ENCODE measurements at places on chromosomes 16 and 17.

GRCh38 chr17:83155128-83156121, 76.0 kb downstream of the METRNL start:
- peak; percentile 99 for DNase-seq

DNA sequence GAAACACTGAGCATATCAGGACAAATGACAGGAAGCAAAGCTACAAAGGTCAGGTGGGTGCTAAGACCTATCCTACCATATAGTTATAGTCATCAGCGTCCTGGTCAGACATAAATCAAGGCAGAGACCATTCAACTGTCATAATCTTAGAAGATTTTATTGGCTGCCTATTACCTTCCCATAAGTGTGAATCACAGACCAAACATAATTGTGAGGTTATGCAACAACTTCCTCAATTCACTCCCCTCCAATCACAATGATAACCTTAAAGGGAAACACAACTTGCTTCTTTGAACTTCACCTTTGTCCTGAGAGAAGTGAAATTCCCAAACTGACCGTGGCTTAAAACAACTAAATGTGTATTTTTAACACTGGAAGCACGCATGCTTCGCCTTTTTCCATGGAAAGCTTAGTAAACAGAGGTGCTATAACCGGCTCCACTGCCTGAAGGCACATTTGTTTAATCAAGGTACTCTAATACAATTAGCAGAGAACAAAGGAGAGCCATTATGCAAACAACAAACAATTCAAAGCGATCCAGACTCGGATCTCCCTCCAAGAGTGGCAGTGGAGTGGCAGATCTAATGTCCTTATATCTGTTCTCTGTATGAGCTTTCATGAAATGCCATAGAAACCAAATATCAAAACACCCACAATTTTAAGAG, 84.9 kb downstream of the TMEM114 start:
- DNase-seq = no peak

DNA sequence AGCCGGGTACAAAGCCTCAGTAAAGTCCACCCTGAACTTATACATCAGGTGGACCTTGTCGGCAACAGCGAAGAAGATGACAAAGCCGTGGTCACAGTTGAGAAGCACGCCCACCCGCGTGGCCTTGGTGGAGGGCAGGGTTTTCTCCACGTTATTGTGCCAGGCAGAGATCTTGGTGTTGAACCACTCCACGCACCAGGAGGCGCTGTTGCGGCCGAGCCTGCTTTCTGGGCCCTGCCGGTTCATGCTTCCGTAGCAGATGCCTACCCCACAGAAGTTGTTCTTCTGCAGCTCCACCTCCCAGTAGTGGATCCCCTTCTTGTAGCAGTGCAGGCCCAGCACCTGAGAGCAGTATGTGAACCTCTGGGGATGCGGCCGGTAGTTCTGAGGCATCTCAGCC, 22.1 kb downstream of the TRIM25 start:
- no peak for DNase-seq

GRCh38 chr16:1119129-1119528, 23.1 kb upstream of the C1QTNF8 start:
- DNase-seq = no peak

DNA sequence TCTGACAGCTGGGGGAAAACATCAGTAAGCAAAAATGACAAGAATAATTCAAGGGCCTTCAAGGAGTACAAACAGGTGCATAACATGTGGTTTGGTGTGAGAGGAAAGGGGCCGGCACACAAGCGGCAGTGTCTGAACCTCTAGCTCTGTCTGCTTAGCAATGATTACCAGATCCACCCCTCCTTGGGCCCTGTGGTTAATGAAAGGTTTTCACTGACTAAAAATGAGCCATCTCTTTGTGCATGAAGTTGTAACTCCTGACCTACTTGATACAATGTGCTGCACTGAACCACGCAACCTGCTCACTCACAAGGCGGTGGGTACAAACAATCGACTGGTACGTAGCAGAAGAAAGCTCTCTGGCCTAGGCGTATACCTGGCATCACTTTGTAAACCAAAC, 15.1 kb downstream of the FAM117A start:
- no peak for DNase-seq

DNA sequence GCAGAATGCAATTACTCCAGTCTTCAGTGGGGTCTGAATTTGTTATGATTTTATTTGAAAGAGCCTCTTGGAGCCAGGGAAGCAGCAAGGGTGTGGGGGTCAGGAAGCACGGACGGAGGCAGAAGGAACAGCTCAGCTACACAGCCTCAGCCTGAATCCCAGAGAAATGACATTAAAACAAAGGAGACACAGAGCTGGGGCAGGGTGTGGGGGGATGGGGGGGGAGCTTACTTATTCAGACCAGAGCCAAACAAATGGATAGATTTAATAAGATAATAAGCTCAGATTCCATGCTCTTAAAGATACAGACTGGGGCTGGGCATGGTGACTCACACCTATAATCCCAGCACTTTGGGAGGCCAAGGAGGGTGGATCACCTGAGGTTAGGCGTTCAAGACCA, 195.3 kb downstream of the ZNF423 start:
- DNase-seq = no peak

DNA sequence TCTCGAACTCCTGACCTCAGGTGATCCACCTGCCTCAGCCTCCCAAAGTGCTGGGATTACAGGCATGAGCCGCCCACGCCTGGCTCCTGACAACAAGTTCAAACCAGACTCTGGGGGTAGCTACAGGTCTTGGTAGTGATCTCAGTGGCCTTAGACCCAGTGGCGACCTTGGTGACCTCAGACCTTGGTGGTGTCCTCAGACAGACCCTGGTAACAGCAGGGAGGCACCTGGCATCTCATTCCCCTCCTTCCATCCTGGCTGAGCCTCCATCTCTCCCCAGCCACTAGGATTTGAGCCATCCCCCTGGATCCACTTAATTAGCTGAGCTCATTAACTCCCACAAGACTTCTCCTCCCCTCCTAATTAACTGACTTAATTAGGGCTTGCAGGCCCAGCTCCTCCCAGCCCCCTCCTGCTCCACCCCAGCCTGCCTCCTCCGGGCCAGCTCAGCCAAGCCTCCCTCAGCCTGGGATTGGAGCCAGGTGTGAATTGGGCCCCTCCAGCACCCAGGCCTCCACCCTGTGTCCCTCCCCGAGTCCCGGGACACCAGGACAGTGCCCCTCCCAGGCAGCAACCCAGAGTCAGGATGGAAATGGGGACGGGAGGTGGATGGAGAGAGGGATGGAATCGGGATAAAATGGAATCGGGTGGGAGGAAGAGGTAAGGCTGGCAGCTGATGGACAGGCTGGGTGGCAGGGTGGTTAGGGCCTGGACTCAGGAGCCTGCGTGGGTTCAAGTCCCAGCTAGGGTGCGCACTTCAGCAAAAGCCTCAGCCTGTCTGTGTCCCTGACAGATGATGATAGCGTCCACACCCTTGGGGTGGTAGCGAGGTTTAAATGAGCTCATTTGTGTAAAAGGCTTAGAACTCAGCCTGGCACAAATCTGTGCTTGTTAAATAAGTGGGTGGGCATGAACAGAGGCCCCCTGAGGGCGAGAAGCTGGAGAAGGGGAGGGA, 11.2 kb upstream of the SBK1 start:
- no peak for DNase-seq

GRCh38 chr16:29738514-29738913, 7.3 kb downstream of the C16orf54 start:
- DNase-seq = no peak

GRCh38 chr17:2414446-2415064, 13.7 kb upstream of the MNT start:
- DNase-seq = no peak

DNA sequence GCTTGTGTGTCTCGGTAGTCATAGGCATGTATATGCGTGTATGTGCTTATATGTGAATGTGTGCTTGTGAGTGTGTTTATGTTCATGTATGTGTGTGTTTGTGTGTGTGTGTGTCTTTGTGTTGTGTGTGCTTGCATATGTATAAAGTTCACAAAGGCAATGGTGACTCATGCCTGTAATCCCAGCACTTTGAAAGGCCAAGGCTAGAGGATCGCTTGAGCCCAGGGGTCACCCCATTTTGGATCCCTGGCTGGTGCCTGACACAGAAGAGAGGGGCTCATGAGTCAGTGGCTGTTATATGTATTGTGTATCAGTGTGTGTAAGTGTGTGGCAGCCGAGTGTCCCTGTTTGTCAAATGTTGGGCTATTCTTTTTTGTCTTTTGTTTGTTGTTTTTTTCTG, 69.3 kb downstream of the ABCC1 start:
- no peak for DNase-seq

DNA sequence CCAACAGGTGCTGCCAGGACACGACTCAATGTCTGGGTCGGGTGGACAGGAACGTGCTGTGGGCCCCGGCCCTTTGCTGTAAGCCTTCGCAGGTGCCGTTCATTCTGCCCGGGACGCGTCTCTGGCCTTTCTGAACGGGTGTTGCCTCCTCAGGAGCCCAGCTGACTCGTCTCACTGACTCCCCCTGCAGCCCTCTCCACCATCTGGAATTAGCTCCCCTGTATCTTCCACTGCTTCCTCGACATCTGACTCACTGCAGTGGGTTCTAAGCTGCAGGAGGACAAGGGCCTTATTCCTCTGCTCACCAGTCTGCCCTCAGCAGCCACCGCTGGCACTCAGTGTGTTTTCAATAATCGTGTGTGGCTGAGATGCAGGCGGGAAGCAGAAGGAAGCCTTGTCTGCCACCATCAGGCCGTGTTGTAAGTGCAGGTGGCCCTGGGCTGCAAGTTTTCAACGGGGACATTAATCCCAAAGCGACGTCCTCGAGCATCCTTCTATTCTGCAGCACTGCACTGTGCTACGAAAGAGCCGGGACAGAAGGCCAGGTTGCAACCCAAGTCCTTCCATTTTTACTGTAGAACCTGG, 256.2 kb downstream of the FOXL1 start:
- DNase-seq = peak; percentile 35

GRCh38 chr16:57372372-57373116, at the start of gene CX3CL1:
TSS of gene CX3CL1 (plus strand) at chr16:57372490. CDS start at chr16:57372569, 79 bp downstream.
- DNase-seq = peak; percentile 25

DNA sequence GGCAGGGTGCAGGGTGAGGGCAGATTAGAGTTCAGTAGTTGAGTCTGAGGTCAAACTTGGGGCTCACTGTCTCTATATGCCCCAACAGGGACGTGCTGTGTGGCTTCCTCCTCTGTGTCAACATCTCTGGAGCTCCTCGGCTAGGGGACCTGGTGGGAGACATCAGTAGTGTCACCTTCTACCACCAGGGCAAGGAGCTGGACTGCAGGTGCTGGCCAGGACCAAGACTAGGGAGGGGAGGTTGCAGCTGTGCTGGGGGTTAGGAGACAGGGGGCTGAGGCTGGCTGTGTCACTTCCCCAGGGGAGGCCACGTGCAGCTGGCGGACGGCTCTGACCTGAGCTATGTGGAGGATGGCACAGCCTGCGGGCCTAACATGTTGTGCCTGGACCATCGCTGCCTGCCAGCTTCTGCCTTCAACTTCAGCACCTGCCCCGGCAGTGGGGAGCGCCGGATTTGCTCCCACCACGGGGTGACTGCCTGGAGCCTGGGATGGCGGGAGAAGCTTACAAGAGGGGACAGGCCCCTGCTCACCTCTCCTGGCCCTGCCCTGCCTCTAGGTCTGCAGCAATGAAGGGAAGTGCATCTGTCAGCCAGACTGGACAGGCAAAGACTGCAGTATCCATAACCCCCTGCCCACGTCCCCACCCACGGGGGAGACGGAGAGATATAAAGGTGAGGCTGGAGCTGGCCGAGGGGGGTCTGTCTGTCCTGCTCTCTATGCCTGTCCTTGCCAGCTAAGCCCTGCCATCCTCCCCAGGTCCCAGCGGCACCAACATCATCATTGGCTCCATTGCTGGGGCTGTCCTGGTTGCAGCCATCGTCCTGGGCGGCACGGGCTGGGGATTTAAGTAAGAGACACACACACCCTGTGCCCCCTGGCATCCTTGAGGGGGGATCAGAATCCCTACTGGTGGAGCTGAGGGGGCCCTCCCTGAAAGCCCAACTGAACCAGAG, 18.9 kb downstream of the ADAM11 start:
- no peak for DNase-seq

GRCh38 chr17:43479948-43480347, 3.8 kb upstream of the DHX8 start:
- DNase-seq = no peak

DNA sequence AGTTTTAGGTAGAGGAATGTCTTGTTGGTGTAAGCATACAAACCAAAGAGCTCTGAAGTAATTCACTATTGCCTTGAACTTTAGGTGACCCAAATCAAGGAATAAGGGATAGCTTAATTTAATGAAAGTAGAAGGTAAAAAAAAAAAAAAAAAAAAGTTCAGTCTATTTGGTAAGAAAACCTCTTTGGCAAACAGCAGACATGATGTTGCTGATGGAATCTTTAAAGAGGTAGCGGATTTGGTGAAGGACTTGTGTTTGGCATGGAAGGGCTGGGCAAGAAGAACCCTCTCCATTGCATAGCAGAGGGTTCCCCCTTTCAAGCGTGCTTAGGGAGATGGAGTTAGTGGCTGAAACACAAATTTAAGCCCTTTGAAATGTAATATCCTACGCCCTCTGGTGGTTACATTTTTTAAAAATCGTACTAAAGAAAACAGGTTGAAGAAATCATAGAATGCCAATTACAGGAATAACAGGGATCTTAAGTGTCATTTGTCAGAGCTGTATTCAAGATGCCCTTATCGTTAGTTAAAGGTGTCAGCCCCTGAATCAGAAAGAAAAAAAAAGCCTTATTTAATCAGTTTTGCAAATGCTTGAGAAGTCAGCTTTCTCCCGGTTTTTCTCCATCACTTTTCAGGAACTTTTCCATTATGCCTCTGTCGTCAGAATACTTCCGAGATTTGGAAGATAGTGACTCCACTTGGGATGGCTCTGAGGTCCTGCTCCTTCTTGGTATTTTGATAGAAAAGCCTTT, 383.1 kb downstream of the KCNJ2 start:
- peak; percentile 52 for DNase-seq

DNA sequence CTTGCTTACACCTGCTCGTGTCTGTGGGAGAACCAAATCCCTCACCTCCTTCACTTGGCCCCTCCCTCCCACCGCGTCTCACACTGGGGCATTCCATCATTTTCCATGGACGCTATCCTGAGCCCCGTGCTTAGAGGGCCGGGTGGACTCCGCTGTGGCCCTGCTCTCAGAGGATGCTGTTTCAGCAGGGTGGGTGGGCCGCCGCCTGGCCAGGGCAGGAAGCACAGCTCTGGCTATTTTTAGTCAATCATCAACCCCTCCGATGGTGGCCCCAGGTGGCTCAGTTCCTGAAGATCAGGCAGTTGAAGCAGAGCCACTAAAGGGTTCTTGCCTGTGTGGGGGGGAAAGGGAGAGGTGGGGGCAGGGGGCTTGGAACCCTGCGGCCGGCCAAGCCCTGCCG, 230.3 kb downstream of the ENGASE start:
- DNase-seq = no peak

GRCh38 chr17:10352893-10353292, 19.9 kb downstream of the MYH13 start:
- DNase-seq = no peak

DNA sequence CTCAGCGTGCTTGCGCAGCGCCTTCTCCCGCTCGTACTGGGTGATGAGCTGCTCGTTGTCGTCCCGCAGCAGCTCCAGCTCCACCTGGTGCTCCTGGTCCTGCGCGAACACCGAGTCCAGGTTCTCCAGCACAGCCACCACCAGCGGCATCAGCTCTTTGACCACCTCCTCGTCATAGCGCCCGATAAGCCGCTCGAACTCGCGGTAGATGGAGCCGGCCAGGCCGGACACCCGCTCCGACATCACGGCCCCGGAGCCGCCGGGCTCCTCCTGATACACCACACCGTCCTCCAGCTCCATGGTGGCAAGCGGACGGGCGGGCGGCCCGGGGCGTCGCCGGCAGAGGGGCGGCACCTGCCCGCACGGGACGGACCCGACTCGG, 320 bp downstream of the SPAG9 start:
- no peak for DNase-seq

GRCh38 chr16:69176033-69176800, 10.7 kb upstream of the SNTB2 start:
- DNase-seq = peak; percentile 95
